ENCODE measurements at places on chromosomes 1 and 21.
A peak's percentile ranks its signal among the peaks of the same experiment; 100 is the strongest.

DNA sequence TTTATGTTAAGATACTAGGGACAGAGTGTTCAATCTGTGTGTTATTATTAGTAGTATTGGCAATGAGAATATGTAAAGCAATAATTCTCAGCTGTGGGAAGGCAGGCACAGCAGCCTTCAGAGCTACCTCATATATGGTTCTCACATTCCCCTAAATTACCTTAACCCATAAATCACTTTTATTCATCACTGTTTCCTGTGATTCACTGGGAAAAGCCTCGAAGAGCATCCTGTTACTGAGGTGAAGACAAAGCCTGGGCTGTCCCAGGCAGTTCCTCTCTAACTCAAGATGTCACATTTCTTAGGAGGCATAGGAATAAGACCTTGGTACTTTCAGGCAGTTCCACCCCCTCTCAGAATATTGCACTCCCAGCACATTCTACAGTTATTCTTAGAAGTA, 965.7 kb downstream of the NCAM2 start:
- DNase-seq = no peak

- no peak for DNase-seq
Measured at GRCh38 chr1:151993084-151993733, 450 bp downstream of the S100A10 start.

DNA sequence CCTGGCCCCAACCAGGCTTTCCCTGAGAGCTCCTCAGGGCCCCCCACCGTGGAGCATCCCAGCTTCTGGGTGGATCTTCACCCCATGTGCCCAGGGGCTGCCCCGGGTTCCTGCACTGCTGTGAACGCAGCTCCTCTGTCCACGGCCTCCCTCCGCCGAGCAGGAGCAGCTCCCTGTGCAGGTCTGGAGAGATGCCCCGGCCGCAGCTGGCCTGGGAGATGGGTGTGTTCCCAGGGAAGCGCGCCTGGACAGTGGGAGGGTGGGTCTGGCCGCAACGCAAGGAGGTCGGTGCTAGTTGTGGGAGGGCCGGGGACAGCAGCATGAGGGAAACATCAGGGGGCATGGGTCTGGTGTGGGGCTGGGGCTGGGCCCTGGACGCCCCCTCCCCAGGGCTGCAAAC, 71.3 kb downstream of the MORN1 start:
- DNase-seq = no peak

DNA sequence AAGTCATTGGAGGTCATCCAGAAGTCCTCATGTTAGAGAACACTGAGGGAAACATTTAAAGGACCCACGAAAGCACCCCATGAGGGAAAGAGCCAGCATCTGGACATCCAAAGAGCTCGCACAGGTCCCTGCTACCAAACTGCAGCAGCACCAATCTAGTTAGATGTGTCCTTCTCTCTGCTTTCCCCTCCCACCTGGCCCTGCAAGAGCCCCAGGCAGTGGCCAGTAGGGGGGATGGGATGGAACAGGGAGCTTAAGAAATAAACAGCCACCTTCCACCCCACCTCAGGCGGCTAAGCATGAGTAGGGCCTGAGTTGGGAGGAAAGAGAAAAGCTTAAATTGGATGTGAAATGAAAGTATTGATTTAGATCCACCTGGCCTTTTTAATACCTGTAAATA, 175.9 kb upstream of the KCND3 start:
- DNase-seq = no peak

GRCh38 chr1:187236676-187237075, 407.9 kb downstream of the PLA2G4A start:
- DNase-seq = no peak

DNA sequence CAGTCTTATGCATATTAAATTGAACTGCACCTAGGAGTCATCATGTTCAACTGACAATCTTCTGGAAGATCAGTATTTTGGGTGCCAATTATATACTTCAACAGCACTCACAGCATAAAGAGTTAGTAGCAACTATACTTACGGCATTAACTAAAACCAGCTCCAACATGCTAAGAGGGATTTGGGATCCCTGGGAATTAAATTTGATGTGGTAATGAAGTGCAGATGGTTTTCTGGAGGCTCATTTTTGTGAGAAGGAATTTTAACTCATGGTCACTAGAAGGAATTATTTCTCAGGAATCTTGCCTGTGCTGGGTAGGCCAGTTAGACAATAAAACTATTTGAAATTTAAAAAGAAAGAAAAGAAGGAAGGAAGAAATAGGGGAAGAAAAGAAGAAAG, 18.3 kb downstream of the IFI44 start:
- no peak for DNase-seq

- DNase-seq = no peak
Measured at GRCh38 chr1:26627954-26628353, 67.9 kb upstream of the ARID1A start.

- DNase-seq = peak; percentile 86
Measured at GRCh38 chr1:14516974-14517840, 81.3 kb upstream of the KAZN start.

DNA sequence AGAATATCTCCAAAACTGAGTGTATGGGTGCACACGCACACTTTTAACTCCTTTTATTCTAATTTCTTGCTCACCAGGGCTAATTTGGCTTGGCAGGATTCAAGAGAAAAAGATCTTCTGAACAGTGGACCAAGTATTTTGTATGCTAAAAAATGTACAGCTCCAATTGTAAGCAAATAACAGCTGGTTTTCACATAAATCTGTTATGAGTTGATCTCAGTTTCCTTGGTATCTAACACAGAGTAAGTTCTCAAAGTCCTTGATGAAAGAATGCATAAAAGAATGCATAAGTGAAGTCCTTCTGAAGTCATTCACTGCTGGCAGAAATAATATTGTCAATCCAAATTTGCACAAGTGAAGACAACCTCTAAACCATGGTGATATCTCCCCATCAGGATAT, 213.0 kb downstream of the OMA1 start:
- DNase-seq = no peak

DNA sequence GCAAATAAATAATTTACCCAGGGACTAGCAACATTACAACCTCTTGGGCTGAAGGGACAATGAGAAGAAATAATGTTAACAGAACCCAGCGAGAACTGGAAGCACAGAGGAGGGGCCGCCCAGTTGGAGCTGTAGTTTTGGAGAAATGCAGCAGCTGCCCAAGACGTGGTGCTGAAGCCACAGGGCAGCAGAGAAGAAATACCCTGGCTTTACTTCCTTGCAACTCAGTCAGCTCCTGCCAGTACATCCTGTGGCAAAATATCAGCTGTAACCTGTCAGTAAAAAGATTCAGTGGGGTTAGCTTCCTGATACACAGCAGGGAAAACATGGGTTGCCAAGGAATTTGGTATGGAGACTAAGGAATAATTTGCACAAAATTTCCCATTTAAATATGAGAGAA, 283.6 kb upstream of the USP25 start:
- no peak for DNase-seq

GRCh38 chr21:21232320-21232719, 234.1 kb downstream of the NCAM2 start:
- no peak for DNase-seq

DNA sequence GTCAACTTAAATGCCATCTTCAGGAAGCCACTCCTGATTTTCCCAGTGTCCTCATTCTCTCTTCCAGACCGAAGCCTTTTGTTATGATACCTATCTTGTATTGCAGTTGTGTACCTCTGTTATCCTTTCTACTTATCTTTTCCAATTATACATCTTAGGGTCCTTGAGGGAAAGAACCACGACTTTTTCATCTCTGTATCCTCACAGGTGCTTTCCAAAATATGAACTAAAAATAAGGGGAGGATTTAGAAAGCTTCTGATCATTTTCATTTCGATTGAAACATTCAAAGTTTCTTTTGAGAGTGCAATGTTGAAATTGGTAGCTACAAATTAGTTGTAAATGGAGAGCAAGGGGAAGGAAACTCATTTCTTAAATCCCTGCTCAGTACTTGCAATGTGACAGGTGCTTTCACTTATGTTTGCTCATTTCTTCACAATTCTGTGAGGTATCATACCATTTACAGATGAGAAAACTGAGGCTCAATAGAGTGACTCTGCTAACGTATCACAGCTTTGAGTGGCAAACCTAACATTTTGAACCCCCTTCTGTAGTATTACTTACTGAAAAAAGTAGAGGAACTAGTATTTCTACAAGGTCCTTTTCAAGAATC, 24.2 kb downstream of the SLC19A2 start:
- no peak for DNase-seq

- no peak for DNase-seq
Measured at GRCh38 chr1:235503403-235504121, 690 bp downstream of the B3GALNT2 start.

DNA sequence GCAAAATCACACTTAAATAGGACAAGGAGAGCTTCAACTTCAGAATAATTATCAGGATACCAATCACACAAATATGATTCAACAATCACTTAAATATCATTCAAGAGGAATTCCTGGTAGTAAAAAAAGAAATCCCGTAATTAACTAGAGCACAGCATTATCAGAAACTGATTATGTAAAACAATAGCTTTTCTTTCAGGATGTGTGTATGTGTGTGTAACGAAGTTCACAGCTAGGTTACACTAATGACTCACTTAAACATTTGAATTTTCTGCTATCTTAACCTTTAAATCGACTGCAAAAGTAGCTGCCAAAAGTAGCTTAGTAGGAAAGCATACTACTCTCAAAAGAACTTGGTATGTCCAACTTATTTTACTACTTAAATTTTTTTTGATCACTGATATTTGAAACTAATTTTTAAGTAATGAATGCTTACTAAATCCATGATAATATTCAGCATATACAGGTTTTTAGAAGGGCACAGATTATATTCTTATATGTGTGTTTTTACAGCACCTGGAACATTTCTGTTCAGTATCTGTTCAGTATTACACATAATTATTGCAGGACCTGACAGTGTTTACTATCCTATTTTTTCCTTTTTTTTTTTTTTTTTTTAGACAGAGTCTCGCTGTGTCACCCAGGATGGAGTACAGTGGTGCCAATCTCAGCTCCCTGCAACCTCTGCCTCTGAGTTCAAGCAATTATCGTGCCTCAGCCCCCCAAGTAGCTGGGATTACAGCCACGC, 4.2 kb downstream of the RERE start:
- no peak for DNase-seq

Measured in AG09309 (cell line).